ENCODE measurements at places on chromosomes 4 and X.

DNA sequence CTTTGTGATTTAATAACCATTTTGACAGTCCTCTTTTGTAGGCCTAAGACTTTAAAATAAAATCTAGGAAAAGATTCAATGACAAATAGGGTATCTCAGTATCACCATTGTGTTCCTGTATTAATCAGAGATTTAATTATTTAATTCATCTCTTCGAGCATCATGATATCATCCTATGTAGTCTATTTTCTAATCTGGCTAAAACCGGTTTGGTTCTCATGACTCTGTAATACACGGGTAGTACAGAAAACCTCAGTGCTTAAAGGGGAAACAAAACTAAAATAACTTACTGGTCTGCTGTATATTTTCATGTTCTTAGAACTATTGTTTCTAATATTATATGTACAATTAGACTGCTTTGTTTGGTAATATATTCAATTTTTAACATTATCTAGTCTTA lies 23.7 kb upstream of the FBXW7 start:
- DNase-seq: no peak

GRCh38 chr4:172099376-172099775 lies 286.2 kb downstream of the GALNTL6 start:
- DNase-seq: no peak

DNA sequence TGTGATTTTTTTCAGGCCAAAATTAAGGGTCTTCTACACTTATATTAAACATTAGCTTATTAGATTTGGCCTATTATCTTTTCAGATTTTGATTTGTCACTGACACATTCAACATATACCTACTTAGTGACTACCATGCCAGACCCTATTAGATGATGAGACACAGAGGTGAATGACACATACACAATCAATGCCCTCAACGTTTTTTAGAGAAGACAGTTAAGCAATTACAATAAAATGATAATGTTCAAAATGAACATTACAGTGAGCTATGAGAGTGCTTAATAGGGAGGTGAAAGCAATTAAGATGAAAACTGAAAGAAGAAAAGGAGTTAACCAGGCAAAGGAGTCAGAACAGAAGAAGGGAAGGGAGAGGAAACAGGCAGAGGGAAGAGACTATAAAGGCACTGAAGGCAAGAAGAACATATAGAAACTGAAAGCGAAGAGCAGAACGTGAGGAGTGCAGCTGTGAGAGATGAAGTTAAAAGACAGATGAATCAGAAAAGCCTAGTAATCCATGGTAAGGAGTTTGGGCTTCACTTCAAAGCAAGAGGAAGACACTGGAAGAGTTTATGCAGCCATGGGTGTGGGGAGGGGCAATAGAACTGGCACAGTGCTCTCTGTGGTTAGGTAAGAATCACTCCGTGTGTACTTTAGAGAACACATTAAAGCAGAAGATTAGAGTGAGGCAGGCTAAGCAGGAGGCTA lies 119.0 kb downstream of the REELD1 start:
- DNase-seq: no peak

DNA sequence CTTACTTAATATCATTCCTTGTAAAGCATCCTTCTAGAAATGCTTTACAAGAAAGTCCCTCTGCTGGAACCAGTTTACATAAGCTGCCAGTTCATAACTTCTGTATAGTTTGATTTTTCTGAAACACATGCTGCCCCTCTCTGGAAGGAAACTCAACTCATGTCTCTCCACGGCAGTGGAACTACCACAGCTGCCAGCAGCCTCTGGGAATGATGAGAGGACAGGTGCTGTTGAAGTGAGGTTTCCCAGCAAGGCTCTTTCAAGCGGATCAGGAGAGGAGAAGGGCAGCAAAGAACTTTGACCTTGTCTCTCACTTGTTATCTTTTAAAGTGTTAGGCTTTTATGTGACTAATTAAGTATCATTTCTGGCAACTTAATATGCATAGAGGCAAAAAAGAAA lies 7.3 kb downstream of the GRPR start:
- DNase-seq: no peak

- no peak for DNase-seq
Observed at GRCh38 chrX:149687991-149688390, 23.9 kb upstream of the MAGEA11 start.

DNA sequence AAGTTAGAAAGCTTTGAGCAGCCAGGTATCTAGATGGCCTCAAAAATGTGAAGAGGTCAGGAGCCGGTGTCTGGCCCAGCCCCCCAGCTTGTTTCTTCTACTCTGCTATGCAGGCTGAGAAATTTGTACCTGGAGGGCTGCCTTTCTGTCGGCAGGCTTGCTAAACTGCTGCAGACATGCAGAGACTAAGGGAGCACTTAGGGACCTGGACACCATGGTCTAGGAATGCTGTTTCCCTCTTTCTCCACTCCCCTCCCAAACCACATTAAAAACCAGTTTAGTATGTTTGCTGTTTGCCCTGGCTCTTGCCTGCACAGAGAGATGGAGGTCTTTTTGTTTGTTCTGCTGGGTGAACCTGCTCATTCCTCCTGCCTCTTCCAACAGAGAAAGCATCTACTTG lies 157.1 kb upstream of the DGKK start:
- no peak for DNase-seq

DNA sequence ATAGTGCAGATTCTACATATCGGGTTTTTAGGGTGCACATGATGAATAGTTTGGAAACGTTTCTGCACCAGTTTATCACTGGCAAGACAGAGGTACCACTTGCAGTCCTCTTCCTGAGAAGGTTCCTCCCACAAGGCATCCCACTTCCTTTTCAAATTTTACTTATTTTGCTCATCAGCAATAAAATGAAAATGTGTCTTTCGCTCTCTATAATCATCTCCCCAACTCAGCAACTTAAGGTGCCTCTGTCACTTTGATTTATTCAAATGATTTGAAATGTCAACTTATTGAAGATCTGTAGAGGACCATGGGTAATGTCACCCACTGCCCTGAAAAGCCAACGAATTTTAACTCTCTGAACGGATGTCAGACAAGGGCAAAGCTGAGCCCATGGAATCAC lies 53.2 kb downstream of the VGLL1 start:
- no peak for DNase-seq

- no peak for DNase-seq
Observed at GRCh38 chrX:20519826-20520225, 253.1 kb upstream of the RPS6KA3 start.
